ENCODE measurements at places on chromosomes 1 and 21.

- H3K27ac ChIP-seq: no peak overlapping the region
Observed at GRCh38 chr1:151585622-151586021, 26.2 kb upstream of the SNX27 start.

DNA sequence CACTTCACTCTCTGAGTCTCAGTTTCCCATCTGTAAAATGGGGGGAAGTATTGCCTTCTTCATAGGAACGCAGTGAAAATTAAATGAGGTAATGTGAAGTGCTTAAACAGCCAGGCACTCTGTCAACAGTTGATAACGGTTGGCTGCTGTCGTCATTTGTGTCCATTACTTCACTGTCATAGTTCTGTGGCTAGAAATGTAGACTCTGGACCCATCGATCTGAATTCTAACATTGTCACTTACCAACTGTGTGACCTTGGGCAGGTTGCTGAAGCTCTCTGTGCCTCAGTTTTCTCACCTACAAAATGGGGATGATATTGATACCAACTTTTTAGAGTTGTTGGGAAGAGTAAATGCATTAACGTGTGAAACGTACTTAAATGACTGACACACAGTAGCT is 152.6 kb downstream of the PTPRU start:
- no peak overlapping the region for H3K27ac ChIP-seq
- no peaks in the 10 kb centered on the region for H3K27me3 ChIP-seq
- no peaks in the 10 kb centered on the region for H3K36me3 ChIP-seq
- H3K4me1 ChIP-seq: no peaks in the 10 kb centered on the region

- H3K27me3 ChIP-seq: no peaks in the 10 kb centered on the region
- H3K36me3 ChIP-seq: peaks cover 12% of the 10 kb centered on the region
- DNase-seq: no peak
- H3K27ac ChIP-seq: no peak overlapping the region
Observed at GRCh38 chr1:183879966-183880365, 75.0 kb downstream of the RGL1 start.

- H3K27me3 ChIP-seq: no peaks in the 10 kb centered on the region
- H3K36me3 ChIP-seq: no peaks in the 10 kb centered on the region
- DNase-seq: no peak
- H3K4me3 ChIP-seq: no peak overlapping the region
- no peaks in the 10 kb centered on the region for H3K4me1 ChIP-seq
Observed at GRCh38 chr1:173545688-173546087, 57.2 kb downstream of the SLC9C2 start.

DNA sequence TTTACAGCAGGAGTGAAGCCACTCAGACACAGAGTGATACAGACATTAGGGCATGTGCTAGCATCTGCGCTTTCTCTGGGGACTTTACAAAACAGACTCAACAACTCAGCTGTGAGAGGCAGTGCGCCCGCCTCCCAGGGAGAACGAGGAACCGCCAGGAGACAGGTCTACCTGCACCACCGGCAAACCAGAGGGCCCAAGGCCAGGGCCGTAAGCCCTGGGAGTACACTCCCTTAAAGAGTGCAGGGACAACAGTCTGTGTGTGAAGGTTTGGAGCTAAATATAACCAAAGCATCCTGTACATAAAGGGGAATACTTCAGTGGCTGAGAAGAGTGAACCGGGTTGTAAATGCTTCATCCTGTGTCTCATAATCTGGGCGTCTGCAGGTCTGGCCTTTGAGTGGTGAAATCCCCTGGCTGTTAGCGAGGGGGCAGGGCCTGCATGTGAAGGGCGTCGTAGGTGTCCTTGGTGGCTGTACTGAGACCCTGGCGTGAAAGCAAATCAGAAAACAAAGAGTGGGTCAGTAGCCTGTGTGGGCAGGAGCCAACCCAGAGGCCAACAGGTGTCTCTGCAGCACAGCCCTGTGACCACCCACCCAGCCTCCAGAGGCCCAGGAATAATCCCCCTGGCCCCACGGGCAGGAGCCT is 86.9 kb downstream of the CD247 start:
- H3K27ac ChIP-seq: no peak overlapping the region
- no peaks in the 10 kb centered on the region for H3K36me3 ChIP-seq
- DNase-seq: no peak
- H3K27me3 ChIP-seq: no peaks in the 10 kb centered on the region
- H3K4me1 ChIP-seq: peaks cover 9% of the 10 kb centered on the region

- no peak overlapping the region for H3K27ac ChIP-seq
- no peak for DNase-seq
- H3K36me3 ChIP-seq: no peaks in the 10 kb centered on the region
- H3K27me3 ChIP-seq: no peaks in the 10 kb centered on the region
- H3K4me1 ChIP-seq: no peaks in the 10 kb centered on the region
Observed at GRCh38 chr21:21897275-21897883, 899.2 kb downstream of the NCAM2 start.

DNA sequence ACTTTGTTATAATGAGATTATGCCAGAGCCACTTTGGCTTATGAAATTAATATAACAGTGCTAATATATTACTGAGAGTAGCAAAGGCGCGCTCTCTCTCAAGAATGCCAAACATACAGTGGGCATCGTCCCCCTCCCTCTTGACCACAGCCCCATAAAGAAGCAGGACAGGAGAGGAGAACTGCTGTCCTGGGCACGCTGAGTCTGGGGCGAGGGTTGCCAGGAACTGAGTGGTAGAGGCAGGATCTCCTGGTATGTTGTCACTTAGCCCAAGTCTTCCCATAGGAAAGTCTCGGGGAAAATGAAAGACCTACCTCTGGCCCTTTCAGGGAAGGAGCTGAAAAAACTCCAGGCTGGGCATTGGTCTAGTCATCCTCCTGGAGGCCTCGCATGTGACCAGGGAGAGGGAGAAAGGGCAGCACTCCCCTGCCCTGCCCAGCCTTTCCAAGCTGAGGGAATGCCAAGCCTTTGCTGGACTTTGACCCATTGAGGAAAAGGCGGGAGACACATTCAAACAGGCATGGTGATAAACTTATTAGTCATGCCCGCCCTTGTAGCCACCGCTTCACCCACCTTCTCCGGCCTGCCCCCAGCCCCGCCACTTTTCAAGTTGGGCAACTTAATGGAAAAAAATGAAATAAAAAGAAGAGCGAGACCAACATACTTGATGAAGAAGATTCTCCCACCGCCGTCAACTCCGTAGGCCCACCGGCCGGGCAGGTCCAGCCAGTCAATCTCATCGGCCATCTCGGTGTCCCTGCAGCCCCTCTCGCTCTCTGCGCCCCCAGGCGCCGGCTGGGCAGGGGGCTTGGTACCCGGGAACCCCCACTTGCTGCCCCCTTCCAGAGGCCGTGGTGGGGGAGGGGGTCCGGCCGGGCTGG is 17.4 kb upstream of the PLEKHA6 start:
- no peaks in the 10 kb centered on the region for H3K27me3 ChIP-seq
- H3K27ac ChIP-seq: no peak overlapping the region

- no peaks in the 10 kb centered on the region for H3K36me3 ChIP-seq
- DNase-seq: no peak
- peaks cover 4% of the 10 kb centered on the region for H3K27me3 ChIP-seq
- H3K4me1 ChIP-seq: no peaks in the 10 kb centered on the region
- H3K27ac ChIP-seq: no peak overlapping the region
Observed at GRCh38 chr21:38942748-38943211, 137.1 kb downstream of the ETS2 start.

DNA sequence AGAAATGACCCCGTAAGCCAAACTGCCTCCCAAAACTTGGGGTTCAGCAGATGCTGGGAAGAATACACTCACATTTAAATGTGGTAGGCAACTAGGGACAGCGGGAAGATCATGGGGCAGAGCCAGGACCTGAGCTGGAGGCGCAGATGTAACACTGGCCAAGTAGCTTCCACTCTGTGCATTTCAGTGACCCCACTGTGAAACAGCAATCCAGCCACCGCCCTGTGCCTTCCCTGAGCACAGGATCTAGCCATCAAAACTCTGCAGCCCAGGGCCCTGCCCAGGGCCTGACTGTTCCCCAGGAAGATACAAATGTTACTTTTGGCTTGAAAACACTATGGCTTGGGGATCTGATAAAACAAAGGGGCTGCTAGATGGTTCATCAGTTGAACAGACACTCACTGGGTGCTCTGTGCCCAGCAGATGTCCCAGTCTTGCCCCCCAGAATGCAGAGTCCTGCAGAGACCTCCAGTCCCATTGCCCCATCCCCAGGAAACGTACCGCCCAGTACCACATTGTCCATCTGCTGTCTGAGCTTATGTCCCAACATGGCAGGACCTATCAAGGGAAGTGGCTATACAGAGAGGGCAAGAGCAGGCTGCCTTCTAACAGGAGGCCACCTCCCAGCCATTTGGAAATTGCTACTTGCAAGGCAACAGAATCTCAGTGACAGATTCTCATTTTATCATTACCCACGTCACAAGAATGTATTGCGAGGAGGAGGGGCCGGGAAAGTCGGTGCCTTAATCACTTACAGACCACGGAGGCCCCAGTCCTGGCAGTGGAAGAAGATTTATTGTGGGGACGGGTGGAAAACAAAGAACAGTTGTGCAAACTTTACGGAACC is 124.0 kb downstream of the DMRTB1 start:
- H3K27me3 ChIP-seq: no peaks in the 10 kb centered on the region
- H3K36me3 ChIP-seq: no peaks in the 10 kb centered on the region
- H3K4me1 ChIP-seq: no peaks in the 10 kb centered on the region
- H3K4me3 ChIP-seq: no peak overlapping the region
- no peak for DNase-seq

GRCh38 chr1:182038220-182038619 is 23.3 kb downstream of the ZNF648 start:
- H3K36me3 ChIP-seq: no peaks in the 10 kb centered on the region
- no peak overlapping the region for H3K4me3 ChIP-seq
- no peak for DNase-seq
- no peaks in the 10 kb centered on the region for H3K27me3 ChIP-seq

GRCh38 chr1:22903113-22903512 is 69.6 kb downstream of the LACTBL1 start:
- no peak overlapping the region for H3K4me3 ChIP-seq
- H3K27me3 ChIP-seq: no peaks in the 10 kb centered on the region
- no peaks in the 10 kb centered on the region for H3K36me3 ChIP-seq
- DNase-seq: no peak
- H3K27ac ChIP-seq: no peak overlapping the region

DNA sequence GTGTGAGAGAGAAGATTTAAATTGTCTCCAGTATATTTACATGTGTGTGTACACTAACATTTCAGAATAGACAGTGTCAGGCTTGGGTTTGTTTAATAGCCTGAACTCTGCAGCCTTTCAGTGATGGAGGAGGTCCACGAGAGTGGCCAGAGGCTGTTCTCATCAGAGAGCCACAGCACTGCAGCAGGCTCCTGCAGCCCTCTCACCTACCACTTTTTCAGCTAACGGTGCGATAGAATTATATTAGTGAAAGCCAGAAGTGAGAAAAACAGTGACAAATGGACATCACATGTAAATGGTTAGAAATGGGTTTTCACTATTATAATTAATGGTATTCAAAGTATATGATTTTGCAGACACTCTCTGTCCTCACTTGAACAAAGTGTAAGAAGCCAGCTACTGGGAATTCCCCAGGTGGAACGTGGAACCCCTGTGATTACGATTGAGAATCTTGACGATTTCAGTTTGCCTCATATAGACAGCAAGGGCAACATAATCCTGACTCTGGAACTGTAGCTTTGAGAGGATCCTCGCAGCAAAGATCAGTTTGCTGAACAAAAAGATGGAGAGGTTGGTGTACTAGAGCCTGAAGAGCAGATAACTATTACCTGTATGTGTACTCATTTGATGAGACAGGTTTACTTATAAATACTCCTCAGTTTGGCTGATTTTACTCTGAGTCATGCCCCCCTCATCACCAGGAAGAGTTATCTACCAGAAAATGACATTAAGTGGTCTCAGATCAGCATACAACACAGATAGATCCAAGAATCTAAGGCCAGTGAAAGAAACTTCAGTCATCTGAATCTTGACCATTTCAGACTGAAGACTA is 31.4 kb downstream of the IFI16 start:
- H3K36me3 ChIP-seq: peaks cover 78% of the 10 kb centered on the region
- no peak overlapping the region for H3K4me3 ChIP-seq
- no peaks in the 10 kb centered on the region for H3K27me3 ChIP-seq

DNA sequence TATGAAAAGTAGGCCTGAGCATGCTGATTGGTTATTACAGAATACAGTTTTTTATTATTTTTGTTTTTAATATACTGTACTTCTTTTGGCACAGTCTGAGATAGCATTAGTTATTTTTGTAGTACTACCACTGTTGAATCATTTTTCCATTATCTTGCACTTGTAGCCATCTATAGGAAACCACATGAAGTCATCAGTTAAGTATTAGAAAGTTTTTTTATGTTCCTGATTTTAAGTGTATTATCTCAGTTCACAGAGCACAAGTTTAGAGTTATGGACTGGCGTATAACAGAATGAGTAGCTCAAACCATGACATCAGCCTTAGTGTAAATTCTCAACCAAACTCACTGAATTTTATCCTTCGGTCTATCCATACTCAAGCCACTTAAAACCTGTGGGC is 22.8 kb downstream of the DHX9 start:
- H3K27me3 ChIP-seq: no peaks in the 10 kb centered on the region
- no peak overlapping the region for H3K4me3 ChIP-seq
- H3K4me1 ChIP-seq: no peaks in the 10 kb centered on the region
- DNase-seq: no peak
- H3K27ac ChIP-seq: no peak overlapping the region
- H3K36me3 ChIP-seq: no peaks in the 10 kb centered on the region

GRCh38 chr21:41016472-41016871 is 151.5 kb upstream of the BACE2 start:
- no peak overlapping the region for H3K4me3 ChIP-seq
- no peaks in the 10 kb centered on the region for H3K4me1 ChIP-seq
- no peak for DNase-seq
- H3K27ac ChIP-seq: no peak overlapping the region

- no peaks in the 10 kb centered on the region for H3K36me3 ChIP-seq
- DNase-seq: peak; percentile 31
- peak overlapping the region; percentile 76 for H3K27ac ChIP-seq
- H3K27me3 ChIP-seq: no peaks in the 10 kb centered on the region
Observed at GRCh38 chr1:201450721-201451291, 18.2 kb downstream of the PHLDA3 start.
